NT2/D1 (cell line): ENCODE measurements at places on chromosomes 11 and 22.
A peak's percentile ranks its signal among the peaks of the same experiment; 100 is the strongest.

- DNase-seq, result no peak
Measured at GRCh38 chr11:75579841-75580240, 17.8 kb downstream of the SERPINH1 start.

GRCh38 chr11:33996498-33997454 lies 54.8 kb upstream of the CAPRIN1 start:
- peak; percentile 35 for DNase-seq

DNA sequence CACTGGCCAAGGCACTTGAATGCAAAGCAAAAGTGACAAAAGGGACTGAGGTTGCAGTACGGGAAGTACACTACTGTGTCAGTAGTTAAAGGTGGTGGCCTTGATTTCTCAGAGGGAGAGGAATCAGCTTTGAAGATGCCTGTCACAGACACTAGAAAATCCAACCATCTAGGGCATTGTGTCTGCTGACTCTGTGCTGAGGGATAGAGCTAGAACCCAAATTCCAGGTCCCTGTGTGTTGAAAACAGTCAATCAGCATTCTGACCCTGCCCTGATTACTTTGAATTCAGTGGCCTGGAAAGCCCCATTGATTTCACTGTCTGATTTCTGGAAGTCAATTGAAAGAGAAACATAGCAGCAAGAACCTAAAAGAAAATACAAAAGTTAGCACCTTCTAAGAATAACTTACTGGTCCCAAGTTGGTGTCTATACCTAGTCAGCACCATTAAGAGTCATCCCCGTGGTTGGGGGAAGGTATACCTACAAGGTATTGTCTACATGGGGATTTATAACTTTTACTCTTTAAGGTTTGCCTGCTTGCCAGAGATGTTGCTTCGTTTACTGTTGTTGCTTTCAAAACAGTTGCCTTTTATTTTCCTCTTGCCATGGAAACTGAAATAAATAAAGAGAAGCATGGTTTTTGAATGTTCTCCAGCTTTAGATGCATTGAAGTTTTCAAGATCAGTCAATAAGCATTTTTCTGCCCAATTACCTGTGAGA lies 97.3 kb downstream of the PDHX start:
- DNase-seq, result no peak

DNA sequence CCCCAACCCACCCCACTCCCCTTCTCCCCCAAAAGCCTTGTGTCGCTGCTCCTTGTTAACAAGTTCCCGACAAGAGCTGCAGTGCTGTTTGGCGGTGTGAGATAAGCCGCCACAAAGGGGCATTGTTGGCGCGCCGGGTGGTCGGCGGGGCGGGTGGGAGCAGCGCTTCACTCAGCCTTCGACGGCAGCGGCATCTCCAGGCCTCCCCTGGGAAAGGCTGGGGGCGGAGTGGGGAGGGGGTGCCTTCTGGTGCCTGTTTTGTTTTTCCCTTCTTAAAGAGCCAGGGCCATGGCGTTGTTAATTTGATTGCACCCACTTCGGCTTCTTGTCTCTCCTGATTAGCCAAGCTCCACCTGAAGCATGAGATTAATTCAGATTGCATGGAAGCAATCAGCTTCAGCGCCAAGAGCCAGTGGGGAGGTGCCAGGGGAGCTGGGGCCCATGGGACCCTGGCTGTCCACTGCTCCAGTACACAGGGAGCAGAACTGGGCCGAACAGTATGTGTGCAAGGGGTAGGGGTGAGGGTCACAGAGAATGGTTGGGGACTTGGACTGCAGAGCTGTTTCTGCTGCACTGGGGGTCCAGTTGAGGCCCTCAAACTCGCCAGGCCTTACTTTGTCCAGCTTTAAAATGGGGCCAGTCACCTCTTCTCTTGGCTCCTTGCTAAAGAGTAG lies 165.1 kb downstream of the CEP164 start:
- DNase-seq, result no peak

GRCh38 chr11:1262172-1263006 lies 39.5 kb downstream of the MUC5B start:
- DNase-seq, result peak; percentile 90
